ENCODE measurements at places on chromosomes 11 and 22. TPM values are rescaled to one million over a fixed set of nuclear protein-coding genes. Genes with fewer than 3 reads are reported as not detected.

The CCDC34 gene
- 2.3 TPM for total RNA-seq

The SCUBE2 gene
- total RNA-seq = 3.9 TPM

The ACCSL gene
- total RNA-seq = not detected

DNA sequence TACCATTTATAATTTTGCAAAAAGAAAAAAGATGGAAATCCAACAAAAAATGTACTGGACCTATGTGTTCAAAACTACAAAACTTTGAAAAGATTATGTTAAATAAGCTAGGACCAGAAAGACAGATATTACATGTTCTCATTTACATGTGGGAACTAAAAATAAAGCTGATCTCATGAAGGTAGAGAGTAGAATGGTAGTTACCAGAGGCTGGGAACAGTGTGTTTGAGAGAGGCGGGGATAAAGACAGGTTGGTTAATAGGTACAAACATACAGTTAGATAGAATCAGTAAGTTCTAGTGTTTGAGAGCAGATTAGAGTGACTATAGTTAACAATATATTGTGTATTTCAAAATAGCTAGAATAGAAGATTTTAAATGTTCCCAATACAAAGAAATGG is 71.6 kb downstream of the USP47 start:
- DNase-seq = no peak

- peak; percentile 90 for DNase-seq
Measured at GRCh38 chr11:1757861-1758610, 5.7 kb downstream of the CTSD start.

All from cardiac septum (tissue), 1 donor.